CD4-positive, alpha-beta memory T cell (primary cell): ENCODE measurements at places on chromosomes 1 and 21.

DNA sequence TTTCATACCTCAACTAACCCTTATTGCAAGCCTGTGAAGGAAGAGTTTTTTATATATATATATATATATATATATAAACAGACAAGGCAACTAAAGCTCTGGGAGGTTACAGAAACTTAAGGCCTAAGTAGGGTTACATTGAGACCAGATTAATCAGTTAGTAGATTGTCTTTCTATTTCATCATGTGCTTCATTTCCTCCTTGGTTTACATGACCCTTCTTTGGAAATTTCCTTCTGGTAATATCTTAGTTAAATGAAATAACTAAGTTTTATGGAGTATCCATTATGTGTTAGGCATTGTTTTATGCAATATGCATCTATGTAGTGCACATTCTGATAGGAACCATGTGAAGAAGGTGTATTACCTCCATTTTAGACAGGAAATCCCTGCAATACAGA lies 112.7 kb downstream of the FGGY start:
- no peak for DNase-seq

- no peak for DNase-seq
Measured at GRCh38 chr1:76343356-76343755, 268.8 kb downstream of the ST6GALNAC3 start.

DNA sequence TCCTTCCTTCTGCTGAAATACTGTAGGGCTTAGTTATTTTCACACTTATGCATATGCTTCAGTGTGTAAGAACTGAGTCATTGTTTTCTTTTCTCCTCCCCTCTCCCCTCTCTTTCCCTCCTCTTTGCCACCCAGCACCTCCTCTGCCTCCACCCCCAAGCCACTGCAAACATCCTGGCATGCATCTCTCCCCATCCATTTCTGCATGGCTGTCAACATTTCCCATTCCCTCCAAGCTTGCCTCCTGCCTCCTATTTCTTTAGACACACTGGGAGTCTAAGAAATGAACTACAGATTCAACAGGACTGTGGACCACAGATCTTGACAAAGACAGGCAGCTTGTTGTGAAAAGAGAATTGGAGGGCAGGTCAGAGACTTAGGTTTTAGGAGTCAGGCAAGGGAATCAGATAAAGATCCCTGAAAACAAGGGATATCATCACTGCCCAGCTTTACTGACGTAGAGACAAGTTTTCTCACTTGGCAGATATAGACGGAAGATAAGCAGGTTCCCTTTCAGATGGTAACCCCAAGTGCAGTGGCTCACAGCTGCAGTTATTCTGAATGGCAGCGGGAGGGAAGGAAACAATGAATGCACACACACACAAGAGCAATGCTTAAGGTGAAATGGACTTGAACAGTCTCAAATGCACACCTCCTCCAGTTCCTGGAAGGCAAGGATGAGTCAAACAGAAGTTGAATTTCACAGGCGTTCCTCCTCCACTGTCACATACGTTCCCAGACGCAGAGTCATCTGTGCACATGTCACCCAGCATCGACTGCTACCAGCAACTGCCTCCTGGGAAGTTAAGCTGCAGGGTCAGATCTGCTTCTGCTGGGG lies 56.1 kb downstream of the HIVEP3 start:
- DNase-seq = no peak

DNA sequence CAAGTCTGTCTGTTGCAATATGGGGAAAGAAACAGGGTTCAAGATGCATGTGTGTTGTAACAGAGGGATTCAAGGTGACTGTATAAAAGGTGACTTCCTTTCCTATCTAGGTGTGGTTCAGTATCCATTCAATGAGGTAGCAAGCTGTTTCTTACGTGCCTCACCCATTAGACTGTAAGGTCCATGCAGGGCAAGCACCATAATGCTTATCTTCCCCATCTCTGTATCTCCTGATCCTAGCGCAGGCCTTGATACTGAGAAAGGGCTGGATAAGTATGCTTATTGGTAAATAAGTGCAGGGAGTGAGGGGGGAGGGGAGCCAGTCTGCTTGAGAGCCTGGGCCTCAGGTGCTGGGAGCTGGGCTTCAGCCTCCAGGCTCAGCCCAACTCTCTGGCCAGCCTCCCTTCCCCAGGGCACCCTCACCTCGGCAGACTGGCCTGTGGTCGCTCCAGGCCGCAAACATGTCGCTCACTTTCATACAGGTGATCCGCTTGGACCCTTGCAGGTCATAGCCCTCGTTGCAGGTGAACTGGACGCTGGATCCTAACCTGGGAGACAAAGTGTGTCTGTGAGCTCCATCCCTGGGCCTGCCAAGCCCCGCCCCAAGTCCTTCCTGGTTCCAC lies 44.5 kb upstream of the HMGB4 start:
- no peak for DNase-seq
